NCI-H1092 (cell line): ENCODE measurements at places on chromosomes 2 and 18.

DNA sequence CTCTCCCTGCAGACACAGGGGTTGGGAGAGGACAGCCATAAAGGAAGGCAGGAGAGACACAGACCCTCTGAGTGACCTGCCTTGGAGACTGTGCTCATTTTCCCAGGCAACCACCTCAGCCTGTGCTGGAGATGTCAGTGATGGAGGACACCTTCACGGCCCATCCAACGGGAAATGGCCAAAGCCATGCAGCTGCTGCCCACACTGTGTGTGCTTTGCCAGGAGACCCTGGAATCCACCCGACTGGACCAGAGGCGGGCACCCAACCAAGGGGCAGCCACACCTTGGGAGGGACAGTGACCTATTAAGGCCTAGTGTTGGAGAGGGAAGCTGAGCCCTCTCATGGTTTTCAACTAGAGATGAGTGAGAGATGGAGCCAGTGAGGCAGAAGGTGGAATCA lies 192.5 kb downstream of the SMAD2 start:
- no peak for DNase-seq

DNA sequence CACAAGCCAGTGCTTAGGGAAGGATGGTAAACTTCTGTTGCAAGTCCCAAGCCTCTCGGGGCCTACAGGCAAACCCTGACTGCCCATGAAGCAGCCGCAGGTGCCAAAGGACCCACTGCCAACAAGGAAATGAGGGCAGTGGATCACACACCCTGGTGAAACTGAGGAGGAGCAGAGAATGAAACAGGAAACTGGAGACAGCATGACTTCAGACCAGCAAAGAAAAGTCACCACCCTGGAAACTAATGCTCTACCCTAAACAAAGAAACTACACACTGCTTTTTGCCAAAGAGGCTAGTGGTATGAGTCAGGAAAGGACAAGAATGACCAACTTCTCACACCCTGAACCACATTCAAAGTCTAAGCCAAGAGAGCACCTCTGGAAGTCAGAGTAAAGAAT lies 97.2 kb downstream of the MYO5B start:
- DNase-seq: no peak

- no peak for DNase-seq
Measured at GRCh38 chr2:126915903-126916302, 17.2 kb downstream of the TEX51 start.

DNA sequence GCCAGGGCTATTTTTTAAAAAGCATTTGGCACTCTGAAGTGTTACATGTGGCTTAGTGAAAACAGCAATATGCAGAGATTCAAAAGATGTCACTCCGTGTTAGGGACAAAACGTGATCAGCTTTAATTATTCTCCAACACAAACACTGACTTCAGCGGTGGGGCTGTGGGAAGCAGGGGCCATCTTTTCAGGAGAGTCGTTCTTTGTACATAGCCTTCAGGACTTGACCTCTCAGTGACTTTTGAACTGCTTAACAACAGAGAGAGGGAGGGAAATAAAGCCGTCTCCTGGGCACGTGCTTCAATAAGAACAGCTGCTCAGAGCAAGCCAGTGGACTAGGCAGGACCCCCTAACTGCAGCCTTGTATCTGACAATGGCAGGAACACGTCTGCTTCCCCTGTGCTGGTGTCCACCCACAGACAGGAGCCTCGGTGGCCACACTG lies 95.0 kb upstream of the HDAC4 start:
- no peak for DNase-seq

GRCh38 chr18:57083485-57083884 lies 63.4 kb upstream of the BOD1L2 start:
- DNase-seq: no peak

DNA sequence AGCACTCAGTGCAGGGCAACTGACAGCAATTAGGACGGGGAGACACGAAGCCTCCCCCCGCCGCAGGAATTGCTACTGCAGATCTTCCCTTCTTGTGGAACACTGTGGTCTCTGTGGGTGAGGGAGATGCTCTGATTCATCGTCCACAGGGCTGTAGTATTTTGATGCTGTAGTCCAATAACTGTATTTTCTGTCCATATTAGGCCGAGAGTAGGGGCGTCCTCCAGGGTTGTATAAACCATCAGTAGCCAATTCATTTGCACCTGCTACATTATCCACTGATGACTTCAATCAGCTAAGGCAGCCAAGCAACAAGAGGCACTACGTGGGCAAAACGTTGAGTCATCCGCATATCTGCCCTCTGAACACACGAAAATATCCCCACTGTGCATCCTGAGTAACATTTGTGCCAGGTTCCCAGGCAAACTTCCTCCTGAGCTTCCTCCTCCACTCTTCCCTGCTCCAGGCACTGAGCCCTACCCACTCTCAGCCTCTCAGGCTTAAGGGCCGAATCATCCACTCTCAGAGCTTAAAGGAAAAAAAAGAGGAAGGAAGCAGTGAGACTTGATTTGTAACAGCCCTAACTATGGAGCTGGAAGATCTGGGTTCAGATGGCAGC lies 62.1 kb downstream of the LBH start:
- no peak for DNase-seq

GRCh38 chr18:56647071-56647470 lies 4.1 kb upstream of the WDR7 start:
- no peak for DNase-seq

- DNase-seq: no peak
Measured at GRCh38 chr2:47172156-47172921, 17.2 kb upstream of the STPG4 start.

GRCh38 chr2:109284826-109285225 lies 155.8 kb downstream of the SH3RF3 start:
- DNase-seq: no peak

- DNase-seq: no peak
Measured at GRCh38 chr2:239881561-239882320, 143.4 kb downstream of the NDUFA10 start.

- DNase-seq: no peak
Measured at GRCh38 chr2:112161431-112162145, 23.4 kb downstream of the FBLN7 start.

DNA sequence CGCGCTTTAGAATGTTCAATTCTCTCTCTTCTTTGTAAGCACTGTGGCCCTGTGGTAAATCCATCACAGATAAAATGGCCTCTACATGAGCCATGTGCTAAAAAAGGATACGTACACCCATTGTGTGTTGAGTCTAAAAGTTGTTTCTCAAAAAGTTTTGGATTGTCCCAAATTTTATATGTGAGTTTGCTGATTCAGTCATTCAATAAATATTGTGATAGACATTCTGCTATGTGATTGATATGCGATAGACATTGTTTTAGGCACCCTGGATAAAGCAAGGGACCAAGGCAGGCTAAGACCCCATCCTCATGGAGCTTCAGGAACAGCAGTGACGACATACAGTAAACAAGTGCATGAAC lies 53.5 kb downstream of the E2F6 start:
- DNase-seq: no peak

DNA sequence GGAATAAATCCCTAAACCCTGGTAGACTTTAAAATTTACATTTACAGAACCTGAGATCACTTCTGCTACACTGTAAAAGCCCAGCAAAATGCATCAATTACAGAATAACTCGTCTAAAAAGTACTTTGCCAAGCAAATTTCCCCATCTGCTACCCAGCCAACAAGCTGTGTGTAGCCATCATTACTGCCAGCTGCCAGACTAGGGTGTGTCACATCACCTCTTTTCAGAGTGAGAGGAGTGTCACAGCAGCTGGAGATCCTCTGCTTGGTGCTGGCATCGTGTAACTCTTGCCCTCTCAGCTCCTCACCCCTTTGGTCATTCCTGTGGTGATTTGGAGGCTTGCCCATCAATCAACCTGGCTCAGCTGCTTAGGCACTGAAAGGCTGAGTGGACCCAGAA lies 340.4 kb upstream of the MMADHC start:
- DNase-seq: no peak

DNA sequence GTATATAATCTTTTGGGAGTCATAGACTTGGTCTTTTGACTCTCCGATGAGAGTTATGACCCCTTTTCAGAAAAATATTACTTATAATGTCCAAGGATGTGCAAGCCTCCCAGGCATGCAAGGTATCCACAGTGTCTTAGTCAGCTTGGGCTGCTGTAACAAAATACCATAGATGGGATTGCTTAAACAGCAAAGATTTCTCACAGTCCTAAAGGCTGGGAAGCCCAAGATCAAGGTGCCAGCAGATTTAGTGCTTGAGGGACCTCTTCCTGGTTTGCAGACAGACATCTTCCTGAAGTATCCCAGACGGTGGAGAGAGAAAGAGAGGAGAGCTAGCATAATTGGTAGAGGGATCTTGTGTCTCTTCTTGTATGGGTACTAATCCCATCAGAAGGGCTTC lies 35.6 kb upstream of the FBXO11 start:
- no peak for DNase-seq

DNA sequence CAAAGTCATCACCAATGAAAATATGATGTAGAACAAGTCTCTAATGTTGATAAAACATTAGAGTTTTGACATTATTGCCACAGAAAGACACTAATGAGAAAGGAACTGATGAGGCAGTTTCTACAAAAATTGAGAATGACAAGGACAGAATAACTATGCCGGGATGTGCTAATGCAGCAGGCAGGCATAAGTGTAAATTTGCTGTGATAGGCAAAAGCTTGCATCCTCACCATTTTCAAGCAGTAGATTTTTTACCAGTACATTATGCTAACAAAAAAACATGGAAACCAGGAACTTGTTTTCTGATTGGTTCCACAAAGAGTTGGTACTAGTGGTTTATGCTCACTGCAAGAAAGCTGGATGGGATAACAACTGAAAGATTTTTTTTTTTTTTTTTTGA lies 715.5 kb upstream of the LRRTM4 start:
- no peak for DNase-seq

- no peak for DNase-seq
Measured at GRCh38 chr2:120761911-120762310, 26.2 kb downstream of the GLI2 start.

DNA sequence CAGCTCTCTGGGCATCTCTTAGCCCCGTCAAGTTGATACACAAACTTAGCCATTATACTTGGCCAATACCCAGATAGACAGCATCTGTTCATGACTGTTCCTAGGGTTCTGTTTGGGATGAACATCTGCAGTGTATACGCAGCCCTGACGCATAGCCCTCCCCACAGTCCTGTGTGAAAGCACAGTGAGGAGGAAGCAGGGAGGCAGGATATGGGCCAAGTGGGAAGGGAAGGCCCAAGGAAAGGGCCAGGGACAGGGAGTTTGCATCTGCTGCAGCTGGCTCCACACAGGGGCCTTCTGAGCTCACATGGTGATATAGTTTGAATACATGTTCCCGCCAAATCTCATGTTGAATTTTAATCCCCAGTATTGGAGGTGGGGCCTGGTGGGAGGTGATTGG lies 80.2 kb downstream of the CMPK2 start:
- no peak for DNase-seq

- DNase-seq: no peak
Measured at GRCh38 chr18:48662011-48662661, 123.3 kb downstream of the CTIF start.

DNA sequence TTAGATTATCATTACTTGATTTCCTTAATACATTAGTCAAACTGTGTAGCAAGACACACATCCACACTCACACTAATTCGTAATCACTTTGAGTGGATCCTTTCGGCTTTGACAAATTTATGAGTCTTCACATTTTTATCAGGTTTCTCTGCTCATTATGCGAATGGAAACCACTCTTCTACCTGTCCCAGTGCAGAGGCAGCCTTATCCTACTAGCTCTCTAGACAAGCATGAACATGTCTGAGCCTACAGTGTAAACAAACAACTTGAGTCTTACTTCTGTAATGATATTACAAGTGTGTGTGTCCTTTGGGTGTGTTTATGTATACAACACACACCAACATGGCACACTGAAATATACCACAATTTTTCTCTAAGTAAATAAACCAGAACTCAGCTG lies 361.9 kb upstream of the CHST9 start:
- no peak for DNase-seq

GRCh38 chr18:48933578-48934414 lies 17.0 kb downstream of the SMAD7 start:
- DNase-seq: no peak

DNA sequence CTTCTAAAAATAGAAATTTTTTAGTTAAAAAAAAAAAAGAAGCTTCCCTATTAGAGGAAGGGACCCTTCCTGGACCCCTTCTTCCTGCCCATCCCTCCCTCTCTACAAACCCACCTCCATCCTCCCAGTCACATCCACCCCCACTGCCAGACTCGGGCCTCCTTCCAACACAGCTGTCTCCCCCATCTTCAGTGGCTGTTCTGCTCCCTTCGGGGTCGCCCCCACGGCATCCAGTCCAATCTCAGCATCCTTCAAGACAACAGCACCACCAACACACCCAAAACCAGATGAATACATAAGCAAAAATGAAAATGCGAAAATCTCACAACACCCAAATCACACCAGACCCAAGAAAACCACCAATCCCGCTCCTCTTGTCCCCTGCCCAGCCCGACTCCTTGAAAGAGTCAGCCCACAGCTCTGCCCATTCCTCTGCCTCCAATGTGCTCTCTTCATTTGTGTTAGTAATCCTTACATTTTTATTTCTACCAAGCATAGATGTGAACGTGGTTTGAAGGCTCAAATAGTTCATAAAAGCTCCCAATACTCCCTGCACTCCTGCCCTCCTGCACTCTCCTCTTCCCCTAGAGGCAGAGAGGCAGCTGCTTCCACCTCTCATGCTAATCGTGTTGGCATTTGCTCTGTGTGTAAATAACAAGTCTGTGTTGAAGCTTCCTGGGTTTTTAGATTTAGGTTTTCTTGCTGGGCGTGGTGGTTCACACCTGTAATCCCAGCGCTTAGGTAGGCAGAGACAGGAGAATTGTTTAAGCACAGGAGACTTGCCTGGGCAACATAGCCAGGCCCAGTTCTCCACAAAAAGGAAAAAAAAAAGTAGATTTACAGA lies 37.0 kb downstream of the MAL start:
- DNase-seq: no peak

GRCh38 chr18:25814841-25815458 lies 275.5 kb downstream of the SS18 start:
- no peak for DNase-seq

DNA sequence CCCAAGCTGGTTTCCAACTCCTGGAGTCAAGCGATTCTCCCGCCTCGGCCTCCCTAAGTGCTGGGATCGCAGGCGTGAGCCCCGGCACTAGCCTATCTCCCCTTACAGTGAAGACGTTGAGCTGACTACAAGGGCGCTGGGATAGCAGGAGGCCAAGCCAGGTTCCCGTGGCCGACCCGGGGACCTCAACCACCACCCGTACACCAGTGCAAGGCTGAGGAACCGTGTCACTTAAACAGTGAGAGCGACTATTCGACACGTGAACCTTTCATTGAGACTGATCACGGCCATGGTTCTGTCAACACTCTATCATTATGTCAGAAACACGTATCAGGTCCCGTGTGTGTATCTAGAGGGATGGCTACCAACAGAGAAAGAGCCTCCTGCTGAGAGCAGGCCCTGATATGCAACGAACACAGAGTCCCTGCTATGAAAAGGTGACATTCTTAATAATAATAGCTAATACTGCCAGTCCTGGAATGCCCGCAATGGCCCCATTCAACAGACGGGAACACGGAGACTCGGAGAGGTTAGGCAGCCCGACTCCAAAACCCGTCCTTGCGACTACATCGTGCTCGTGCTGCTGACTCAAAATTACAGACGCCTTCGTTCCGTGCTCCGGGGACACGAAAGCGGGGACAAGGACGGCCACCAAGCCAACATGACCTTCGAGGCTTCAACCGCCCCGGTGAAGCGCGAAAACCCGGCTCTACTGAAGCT lies 833 bp downstream of the AFG3L2 start:
- no peak for DNase-seq
